Effector CD4-positive, alpha-beta T cell (primary cell): ENCODE measurements at places on chromosomes 16 and 17.
A peak's percentile ranks its signal among the peaks of the same experiment; 100 is the strongest.

DNA sequence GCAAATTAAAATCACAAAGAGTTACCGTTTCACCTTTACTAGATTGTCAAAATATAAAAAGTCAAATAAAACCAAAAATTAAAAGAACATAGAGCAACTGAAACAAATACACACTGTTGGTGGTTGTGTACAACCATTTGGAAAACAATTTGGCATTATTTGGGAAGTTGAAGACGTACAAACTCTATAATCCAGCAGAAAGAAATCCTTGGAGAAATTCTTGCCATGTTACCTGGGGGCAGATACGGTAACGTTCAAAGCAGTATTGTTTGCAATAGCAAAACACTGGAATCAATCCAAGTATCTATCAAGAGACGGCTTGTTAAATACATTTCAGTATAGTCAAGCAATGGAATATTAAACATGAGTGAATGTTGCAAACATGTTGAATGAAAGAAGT lies 56.7 kb downstream of the TBX4 start:
- no peak for DNase-seq

GRCh38 chr17:64218066-64218465 lies 45.0 kb downstream of the TEX2 start:
- no peak for DNase-seq

DNA sequence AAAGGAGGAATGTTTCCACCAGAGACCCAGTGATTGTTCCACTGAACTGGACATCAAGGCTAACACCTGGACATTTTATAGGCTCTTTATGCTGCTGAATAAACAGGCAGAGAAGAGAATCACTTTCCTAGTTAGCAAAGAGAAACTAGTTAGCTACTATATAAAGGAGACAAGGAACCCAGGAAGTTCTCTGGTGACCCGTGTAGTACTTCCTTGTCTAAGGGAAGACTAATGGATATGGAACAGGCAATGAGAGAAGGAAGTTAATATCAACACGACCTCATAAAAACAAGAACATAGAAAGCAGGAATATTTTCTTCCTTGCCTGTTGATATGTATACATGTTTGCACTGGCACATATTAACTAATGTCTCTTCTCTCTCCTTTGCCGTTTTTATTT lies 30.8 kb upstream of the RPL38 start:
- no peak for DNase-seq

- DNase-seq, result no peak
These were observed 16.0 kb downstream of the C17orf100 start for GRCh38 chr17:6667516-6667915.

DNA sequence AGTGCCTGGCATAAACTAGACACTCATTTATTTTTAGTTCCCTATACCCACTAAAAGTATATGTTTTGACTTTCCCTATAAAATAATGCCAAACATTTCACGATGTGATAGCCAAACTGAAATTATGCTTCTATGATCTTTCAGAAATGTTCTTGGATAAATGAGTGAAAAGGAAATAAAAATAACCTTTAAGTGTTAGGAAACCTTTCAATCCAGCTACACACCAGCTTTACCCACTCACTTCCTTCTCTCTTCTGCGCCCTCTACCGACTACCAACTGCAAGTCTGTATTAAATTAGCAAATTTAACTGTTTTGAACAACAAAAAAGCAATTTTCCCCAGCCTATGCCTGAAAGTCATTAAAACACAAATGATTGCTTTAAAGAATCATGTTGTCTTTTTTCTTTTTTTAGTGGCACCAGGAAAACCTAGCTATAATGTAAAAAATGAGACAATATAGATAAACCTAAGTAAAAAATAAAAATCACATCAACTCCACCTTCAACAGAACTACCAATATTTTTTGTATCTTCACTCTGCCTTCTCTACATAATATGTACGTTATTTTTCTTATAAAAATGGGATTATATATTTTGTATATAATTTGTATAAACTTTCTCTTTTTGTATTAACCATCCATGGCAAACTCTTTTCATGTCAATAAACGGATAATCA lies 13.2 kb upstream of the TMEM100 start:
- DNase-seq, result no peak

GRCh38 chr16:56013962-56014552 lies 138.9 kb upstream of the CES5A start:
- DNase-seq, result no peak

GRCh38 chr17:27751622-27752490 lies 48.5 kb downstream of the NOS2 start:
- DNase-seq, result no peak

DNA sequence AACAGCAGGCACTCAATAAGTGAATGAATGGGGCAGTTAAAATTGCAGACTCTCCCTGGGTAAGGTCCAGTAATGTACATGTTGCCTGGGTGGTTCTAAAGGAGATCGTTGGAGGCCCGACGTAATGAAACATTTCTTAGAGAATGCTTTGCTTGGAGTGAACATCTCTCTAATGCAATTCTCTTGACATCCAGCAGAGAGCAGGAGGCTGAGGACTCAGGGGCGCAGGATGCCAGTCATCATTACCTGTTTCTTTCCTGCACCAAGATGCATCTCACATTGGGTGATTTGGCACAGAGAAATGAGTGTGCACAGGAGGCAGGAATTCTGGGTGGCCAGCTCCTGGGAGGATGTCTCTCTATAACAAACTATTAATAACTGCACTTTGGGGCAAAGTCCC lies 130.3 kb upstream of the RBBP6 start:
- DNase-seq, result no peak

DNA sequence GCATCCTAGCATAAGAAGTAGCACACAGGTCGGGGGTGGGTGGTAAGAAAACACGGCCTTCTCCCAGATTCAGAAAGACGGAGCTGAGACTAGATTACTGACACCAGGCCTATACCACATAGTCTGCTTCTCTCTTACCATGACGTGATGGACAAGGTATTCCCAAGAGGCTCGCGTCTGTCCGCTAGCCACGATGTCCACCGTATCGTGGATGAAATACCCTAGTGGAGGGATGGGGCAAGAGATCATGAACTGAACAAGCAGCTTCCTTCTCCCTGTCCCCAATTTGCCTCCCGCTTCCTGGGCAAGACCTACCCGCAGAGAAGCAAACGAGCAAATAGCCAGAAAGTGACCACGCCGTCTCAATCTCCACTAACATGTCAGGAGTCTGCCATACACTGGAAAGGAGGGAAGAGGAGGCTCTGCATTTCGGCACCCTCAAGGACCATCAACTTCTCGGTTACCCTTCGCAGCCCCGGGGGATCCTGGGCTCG lies 820 bp downstream of the TLCD1 start:
- DNase-seq, result no peak

GRCh38 chr16:47927330-47927729 lies 228.5 kb downstream of the ABCC12 start:
- no peak for DNase-seq

GRCh38 chr16:4612977-4613635 lies 1.6 kb downstream of the UBALD1 start:
- DNase-seq, result no peak

DNA sequence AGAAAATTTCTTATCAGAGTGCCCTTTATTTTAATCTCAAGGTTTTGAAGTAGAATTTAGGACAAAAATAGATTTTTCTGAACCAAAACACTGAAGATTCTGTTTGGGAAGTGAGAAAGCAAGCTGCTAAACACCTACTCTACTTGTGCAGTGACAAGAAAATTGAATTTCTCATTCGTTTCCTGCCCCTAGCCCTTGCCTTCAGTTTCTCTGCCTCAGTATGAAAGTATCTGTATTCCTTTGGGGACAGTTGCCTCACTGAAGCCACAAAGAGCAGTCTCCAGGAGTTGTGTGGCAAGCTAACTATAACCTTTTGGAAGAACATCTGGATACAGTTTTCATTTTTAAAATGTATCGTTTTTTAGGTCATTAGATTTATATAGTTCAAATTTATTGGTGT lies 19.7 kb downstream of the MOSMO start:
- no peak for DNase-seq

GRCh38 chr16:88759245-88759975 lies 25.6 kb downstream of the PIEZO1 start:
- peak; percentile 34 for DNase-seq

- no peak for DNase-seq
These were observed 622 bp downstream of the GPRC5B start for GRCh38 chr16:19883966-19884485.

DNA sequence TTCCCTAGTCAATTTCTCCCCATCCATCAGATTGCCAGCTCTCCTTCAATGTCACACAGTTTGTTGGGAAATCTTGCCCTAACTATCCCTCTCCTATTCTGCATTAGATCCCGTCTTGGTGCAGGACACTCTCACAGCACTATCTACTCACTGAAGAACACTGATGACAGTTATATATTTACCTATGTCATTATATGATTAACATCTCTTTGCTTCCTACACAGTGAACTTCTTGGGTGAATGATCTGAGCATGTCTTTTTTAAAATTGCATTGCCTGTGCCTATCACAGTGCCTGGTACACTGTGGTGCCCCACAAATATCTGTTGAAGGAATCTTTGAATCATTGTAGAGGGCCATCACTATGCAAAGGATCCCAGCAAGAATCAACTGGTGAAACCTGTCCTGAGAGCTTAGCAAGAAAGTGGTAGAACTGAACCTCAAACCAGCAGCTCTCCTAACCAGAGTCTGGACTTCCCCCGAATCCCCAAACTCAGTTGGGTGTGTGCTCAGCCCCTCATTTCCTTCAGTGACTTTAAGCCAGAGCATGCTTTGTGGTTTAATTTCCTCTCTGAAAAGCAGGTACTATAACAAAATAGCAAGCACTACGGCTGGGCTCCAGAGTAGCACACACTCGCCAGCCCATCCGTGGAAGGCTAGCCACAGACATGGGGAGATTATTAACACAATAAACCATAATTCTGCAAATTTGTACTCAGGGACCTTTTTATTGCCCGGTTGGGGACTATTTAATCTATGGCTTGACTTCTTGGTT lies 680.7 kb upstream of the SALL1 start:
- DNase-seq, result no peak

DNA sequence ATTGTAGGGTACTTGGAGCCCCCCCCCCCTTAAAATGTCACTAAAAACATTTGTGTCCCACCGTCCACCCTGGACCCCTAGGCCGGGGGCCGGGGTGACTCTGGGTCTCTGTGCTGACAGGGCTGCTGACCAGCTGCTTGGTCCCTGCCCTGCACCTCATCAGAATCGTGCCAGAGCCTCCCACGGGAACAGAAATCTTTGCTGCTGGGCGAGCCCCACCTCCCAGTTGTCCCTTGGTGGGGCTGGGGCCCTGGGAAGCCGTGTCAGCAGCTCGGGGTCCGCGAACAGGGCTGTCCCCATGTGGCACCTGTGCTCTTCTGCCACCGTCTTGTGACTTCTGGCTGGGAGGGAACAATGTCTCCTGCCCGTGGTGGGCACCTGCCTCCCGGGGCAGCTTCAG lies 18.5 kb downstream of the KCTD5 start:
- DNase-seq, result no peak

DNA sequence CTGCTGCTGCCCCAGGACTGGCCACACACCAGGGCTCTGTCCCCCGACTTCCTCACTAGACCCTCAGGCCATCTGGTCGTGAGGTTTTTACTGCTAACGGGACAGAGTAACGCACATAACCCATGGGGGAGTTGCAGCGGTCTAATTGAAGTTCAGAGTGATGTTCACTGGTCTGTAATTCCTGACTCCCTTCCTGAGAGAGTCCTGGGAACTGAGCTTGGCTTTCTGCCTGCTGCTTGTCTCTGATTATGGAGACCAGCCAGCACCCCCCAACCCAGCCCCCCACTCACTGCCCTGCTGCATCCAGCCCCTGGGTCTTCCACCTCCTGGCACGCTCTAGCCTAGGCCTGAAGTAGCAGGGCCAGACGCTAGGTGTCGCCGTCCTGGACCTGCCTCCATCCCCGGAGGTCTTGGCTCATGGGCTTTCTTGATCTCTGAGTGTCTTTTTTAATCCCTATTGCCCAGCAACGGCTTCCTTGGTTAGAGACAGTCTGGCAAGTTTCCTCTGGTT lies 192.9 kb downstream of the CCDC182 start:
- DNase-seq, result no peak

- DNase-seq, result no peak
These were observed 96.0 kb downstream of the WDR59 start for GRCh38 chr16:74888888-74889287.

DNA sequence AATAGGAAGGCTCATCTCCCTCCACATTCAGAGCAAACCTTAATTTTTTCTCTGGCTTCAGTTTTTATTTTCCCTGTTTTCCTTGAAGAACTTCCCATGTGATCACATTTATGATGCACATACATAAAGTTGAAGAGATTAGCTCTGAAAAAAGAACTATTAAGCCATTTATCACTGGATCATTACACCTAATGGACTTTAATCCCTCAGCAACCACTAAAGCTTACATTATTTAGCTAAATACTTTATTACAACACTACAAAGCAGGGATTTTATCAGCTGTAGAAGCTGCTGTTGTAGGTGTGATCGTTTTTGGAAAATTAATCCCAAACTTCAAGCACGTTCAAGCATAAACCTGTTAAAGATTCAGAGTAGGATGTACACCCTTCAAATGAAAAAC lies 21.1 kb downstream of the SMYD4 start:
- DNase-seq, result no peak

DNA sequence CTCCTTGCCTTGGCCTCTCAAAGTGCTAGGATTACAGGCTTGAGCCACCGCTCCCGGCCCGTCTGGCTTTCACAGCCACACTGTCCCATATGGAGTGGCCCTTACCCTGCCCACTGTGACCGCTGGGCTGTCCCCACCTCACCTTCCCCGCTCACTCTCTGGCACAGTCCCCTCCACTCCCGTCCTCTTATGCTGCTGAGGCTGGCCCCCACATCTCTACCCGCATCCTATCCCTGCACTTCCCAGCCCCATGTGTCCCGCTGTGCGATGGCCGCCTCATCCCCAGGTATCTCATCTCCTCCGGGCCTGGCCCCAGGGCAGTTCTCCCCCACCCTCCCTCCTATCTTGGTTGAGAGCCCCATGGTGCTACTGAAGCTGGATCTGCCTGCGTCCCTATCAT lies 93.2 kb downstream of the PGS1 start:
- no peak for DNase-seq

- DNase-seq, result no peak
These were observed 64.5 kb downstream of the ASIC2 start for GRCh38 chr17:33228548-33228947.

DNA sequence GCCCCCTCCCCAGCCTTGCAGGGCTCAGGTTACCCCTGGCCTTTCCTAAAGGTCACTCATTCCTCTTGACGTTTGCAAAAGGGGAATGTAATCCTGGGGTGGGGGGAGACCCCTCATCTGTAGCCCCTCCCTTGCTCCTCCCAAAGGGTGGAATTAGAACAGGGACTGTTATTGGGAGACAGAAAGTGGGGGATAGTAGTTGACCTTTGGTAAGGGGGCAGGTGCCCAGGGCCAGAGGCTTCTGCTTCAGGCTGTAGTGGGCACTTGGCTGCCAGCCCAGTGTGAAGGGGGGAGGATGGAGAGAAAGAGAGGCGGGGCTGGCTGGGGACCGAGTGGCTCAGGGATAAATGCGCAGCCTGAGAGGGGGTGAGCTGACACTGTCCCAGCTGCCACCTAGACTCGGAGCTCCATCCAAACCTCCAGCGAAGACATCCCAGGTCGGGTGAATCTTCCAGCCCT lies at the start of gene ENO3:
Gene ENO3 (plus strand): TSS at position 374 of the 459 bp plus-strand sequence. CDS start 711 bp downstream, outside the sequence.
- no peak for DNase-seq

GRCh38 chr16:11138769-11139325 lies 117.2 kb downstream of the SOCS1 start:
- DNase-seq, result no peak

- DNase-seq, result no peak
These were observed 80.5 kb downstream of the MYH13 start for GRCh38 chr17:10292057-10292937.
